NT2/D1 (cell line): ENCODE measurements at places on chromosomes 12 and 14.
A peak's percentile ranks its signal among the peaks of the same experiment; 100 is the strongest.

GRCh38 chr12:3048540-3048939 lies 28.6 kb upstream of the TSPAN9 start:
- DNase-seq = no peak

GRCh38 chr12:96322720-96323119 lies 77.5 kb downstream of the CDK17 start:
- no peak for DNase-seq

DNA sequence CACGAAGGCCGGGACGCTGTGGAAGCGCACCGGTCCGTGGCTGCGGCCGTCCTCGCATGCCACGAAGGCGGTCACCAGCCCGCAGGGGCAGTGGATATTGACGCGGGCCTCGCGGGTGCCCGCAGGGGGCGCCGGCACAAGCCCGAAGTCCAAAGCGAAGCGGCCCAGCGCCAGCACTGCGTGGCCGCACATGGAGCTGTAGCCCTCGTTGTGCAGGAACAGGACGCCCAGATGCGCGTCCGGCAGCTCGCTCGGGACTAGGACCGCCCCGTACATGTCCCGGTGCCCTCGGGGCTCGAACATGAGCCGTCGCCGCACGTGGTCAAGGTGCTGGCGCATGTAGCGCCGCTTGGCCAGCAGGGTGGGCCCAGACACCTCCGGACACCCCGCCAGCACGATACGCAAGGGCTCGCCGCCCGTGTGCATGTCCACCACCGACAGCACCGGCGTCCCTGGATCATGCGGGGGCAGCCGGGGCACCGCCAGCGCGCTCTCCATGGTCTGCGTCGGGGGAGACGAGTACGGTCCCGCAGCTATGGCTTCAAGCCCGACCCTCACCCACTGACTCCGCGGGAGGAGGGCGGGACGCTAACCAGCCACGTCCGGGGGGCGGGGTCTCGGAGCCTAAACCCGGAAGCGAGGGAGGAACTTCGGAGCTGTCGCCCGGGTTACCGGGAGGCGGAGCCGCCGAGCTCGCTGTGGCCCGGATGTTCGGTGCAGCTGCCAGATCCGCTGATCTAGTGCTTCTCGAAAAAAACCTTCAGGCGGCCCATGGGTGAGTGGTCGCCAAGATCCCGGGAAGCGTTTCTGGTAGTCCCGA lies at the start of the genes JKAMP and L3HYPDH:
TSS of gene JKAMP (plus strand) at position 699 of the 820 bp plus-strand sequence. CDS start at position 772, 73 bp downstream.
TSS of gene L3HYPDH (minus strand) at position 590 of the 820 bp plus-strand sequence. CDS start at position 498, 92 bp downstream.
- peak; percentile 92 for DNase-seq

GRCh38 chr12:123354600-123354999 lies 10.0 kb downstream of the SBNO1 start:
- no peak for DNase-seq

DNA sequence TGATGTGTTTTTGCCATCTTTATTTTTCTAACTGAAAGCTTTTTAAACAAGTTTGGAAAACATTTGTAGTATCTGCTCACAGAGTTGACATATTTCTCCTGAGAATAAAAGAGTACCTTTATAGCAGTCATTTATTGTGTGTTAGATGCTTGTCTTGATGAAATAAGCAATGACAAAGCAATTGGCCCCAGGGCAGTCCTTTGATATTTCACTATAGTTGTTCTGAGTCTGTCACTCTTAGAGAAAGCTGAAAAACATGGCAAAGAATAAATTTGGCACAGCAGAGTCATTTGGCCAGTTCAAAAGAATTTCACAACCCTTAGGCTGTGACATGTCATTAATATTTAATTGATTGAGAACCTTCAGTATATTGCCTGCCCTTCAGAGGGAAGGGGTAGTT lies 166.2 kb downstream of the PTPRO start:
- no peak for DNase-seq

GRCh38 chr12:131756441-131756840 lies 45.6 kb downstream of the SFSWAP start:
- no peak for DNase-seq

DNA sequence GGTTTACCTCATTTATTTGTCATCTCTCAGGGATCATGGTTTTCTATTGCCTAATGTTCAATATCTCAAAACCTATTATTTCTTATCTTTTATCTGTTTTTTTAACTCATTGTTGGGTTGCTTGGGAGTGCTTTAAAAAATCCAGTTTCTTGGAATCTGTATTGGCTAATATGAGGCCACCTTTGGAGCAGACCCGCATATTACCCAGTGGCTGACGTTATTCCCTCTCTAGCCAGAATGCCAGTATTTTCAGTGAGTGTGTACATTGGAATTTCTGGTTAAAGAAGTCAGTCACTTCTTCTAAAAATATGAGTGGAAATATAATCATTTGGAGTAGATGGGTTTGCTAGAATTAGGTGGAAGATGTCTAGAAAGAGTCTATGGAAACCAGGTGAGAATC lies 38.3 kb downstream of the PRMT8 start:
- no peak for DNase-seq

DNA sequence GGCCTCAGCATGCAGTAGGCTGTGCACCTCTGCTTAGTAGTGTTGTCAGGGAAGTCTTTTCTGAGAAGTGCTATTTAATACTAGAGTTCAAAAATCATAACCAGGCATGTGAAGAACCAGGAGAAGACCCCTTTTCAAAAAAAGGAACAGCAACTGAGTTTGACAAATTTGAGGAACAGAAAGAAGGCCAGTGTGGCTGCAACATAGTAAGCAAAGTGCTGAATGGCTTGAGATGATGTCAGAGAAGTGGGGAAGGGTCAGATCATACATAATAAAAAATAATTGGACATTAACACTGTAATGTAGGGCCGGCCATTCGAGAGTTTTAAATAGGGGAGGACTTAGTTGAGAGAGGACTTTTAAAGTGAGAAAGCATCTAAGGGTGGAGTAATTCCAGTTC lies 11.1 kb upstream of the CNTN1 start:
- DNase-seq = no peak

DNA sequence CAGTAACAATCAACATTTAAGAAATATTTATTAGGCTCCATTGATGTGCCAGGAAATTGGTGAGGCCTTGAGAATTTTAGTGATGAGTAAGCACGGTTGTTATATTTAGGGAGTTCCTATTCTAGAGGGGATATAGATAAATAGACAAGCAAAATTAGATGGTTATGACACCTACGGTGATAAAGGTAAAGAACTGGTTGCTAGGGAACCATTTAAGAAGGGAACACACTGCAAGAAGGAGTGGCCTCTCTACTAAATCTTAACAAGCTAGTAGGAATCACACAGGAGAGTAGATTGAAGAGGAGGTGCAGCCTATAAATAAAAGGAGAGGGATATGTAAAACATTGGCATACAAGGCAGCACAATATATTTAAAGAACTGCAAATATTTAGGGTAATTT lies 155.2 kb downstream of the LRIG3 start:
- DNase-seq = no peak

GRCh38 chr12:132507656-132508490 lies 17.9 kb downstream of the FBRSL1 start:
- no peak for DNase-seq

GRCh38 chr14:52266179-52266578 lies 1.3 kb upstream of the PTGDR start:
- no peak for DNase-seq

GRCh38 chr12:129903956-129904829 lies at the start of gene TMEM132D:
TSS of gene TMEM132D (minus strand) at chr12:129904025.
- DNase-seq = no peak

DNA sequence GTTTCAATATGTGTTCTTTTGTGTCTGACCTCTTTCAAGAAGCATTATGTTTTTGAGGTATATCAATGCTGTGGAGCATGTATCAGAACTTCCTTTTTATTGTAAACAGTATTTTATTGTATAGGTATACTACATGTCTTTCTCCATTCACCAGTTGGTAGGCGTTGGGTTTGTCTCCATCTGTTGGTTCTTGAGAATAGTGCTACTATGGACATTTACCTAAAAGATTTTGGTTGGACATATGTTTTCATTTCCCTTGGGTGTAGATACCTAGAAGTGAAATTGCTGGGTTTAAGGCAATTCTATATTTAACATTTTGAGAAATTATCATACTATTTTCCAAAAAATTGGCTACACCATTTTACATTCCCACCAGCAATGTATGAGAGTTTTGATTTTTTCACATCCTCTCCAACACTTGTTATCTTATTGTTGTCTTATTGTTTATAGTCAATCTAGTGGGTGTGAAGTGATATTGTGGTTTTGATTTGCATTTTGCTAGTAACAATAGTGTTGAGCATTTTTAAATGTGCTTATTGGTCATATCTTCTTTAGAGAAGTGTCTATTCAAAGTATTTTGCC lies 409.2 kb downstream of the IPO8 start:
- no peak for DNase-seq

GRCh38 chr12:29907461-29907860 lies 123.7 kb upstream of the TMTC1 start:
- no peak for DNase-seq

GRCh38 chr14:93834699-93835371 lies 46.5 kb upstream of the PRIMA1 start:
- no peak for DNase-seq

DNA sequence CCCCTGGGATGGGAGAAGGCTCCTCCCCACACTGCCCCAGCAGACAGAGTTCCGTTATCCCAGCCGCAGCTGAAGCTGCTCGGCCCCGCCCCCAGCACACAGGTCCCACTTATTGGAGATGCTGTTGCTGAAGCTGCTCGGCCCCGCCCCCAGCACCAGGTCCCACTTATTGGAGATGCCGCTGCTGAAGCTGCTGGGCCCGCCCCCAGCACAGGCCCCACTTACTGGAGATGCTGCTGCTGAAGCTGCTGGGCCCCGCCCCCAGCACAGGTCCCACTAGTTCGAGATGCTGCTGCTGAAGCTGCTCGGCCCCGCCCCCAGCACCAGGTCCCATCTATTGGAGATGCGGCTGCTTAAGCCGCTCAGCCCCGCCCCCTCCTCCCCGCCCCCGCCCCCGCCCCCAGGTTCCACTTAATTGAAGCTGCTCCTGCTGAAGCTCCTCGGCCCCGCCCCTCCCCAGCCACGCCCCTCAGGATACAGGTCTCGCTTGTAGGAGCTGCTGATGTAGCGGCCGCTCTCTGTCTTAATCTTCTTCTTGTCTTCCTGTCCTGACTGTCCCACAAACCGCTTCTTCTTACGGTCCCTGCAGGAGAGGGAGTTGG lies 12.0 kb downstream of the CFAP73 start:
- peak; percentile 97 for DNase-seq

DNA sequence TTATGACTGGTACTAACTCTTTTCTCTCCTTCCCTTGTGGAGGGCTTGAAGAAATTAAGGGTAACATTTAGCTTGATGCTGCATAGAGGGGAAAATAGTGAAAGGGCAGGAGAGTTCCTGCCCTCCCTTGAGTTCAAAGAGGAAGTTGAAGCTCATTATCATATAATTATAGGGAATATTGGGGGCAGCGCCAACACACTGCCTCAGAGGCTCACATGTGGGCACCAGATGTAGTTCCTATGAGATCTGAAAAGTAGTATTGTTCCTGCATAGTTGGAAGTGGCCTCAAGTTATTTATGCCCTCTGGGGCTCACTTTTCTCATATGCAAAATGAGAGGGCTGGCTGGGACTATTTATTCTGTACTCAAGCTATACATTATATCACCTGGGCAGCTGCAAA lies 33.0 kb upstream of the FGF23 start:
- no peak for DNase-seq

- DNase-seq = no peak
Observed at GRCh38 chr12:3116106-3116844, 39.1 kb downstream of the TSPAN9 start.
